ENCODE measurements at places on chromosomes 11 and 22. TPM values are rescaled to one million over a fixed set of nuclear protein-coding genes. Genes with fewer than 3 reads are reported as not detected.
A peak's percentile ranks its signal among the peaks of the same experiment; 100 is the strongest.

GRCh38 chr11:46234311-46234710 lies 43.2 kb upstream of the CREB3L1 start:
- H3K4me1 ChIP-seq = no peaks in the 10 kb centered on the region
- DNase-seq = peak; percentile 55
- H3K4me3 ChIP-seq = no peak overlapping the region
- H3K36me3 ChIP-seq = no peaks in the 10 kb centered on the region
- H3K27me3 ChIP-seq = no peaks in the 10 kb centered on the region
- H3K27ac ChIP-seq = no peak overlapping the region

The PRCP gene
- 52.5 TPM for total RNA-seq

The DDTL gene
- total RNA-seq = not detected

DNA sequence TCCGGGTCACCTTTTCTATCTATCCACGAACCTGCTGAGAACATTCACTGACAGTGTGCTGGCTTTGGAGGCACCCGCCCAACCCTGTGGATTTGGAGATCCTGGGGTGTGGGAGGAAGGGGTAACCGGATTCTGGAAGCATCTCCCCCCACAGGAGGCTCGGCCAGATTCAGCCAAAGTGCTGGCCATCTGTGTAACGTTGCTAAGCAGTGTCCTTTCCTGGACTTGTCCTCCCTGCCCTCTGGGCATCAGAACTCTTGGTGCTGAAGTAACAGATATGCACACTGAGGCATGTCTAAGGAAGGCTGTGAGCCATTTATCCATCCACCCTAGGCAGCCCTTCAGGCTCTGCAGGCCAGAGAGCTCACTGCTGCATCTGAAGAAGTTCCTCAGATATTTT lies 85.7 kb downstream of the SNX19 start:
- no peaks in the 10 kb centered on the region for H3K27me3 ChIP-seq
- H3K27ac ChIP-seq = peak overlapping the region; percentile 43
- peaks cover 37% of the 10 kb centered on the region for H3K4me1 ChIP-seq
- H3K4me3 ChIP-seq = no peak overlapping the region
- H3K36me3 ChIP-seq = no peaks in the 10 kb centered on the region

GRCh38 chr22:36755316-36755715 lies 20.6 kb downstream of the IFT27 start:
- H3K36me3 ChIP-seq = no peaks in the 10 kb centered on the region
- no peaks in the 10 kb centered on the region for H3K27me3 ChIP-seq
- no peaks in the 10 kb centered on the region for H3K4me1 ChIP-seq
- H3K4me3 ChIP-seq = no peak overlapping the region
- DNase-seq = no peak

DNA sequence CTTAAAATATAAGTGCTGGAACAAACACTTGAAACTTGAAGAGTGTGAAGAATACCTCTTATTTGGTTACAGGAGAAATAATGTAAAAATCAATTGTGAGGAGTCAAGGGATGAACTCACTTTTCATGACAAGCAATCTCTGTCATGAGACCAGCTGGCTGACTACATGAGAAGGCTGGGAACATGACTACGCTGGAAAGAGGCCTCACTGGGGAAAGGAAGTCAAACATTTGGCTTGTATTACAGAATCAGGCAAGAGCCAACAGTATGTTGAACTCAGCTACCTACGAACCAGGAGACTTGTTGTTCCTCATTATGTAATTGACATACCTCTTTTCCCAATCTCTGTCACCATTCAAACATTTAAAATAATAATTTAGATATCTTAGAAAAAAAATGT lies 14.4 kb downstream of the DCDC1 start:
- DNase-seq = no peak
- no peaks in the 10 kb centered on the region for H3K36me3 ChIP-seq
- no peaks in the 10 kb centered on the region for H3K4me1 ChIP-seq
- no peak overlapping the region for H3K4me3 ChIP-seq

DNA sequence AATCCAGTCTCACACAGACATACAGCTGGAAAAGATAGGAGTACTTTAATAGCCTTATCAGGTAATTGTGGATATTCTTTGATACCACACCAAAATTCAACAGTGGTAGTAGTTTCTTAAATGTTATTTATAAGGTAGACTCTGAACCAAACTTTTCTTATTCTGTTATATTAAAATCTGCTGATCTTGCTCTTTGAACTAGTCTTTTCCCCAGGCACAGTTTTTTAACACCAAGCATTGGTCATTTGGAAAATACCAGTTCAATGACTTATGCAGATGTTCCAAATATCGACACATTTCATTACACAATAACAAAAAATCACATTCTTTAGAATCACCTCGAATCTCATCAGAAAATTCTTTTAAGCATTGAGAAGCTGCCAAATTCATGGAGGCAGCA lies 7.6 kb downstream of the TRIM66 start:
- peaks cover 17% of the 10 kb centered on the region for H3K4me1 ChIP-seq
- H3K27ac ChIP-seq = no peak overlapping the region
- DNase-seq = no peak
- H3K36me3 ChIP-seq = no peaks in the 10 kb centered on the region

The OR10AG1 gene
- total RNA-seq = not detected

DNA sequence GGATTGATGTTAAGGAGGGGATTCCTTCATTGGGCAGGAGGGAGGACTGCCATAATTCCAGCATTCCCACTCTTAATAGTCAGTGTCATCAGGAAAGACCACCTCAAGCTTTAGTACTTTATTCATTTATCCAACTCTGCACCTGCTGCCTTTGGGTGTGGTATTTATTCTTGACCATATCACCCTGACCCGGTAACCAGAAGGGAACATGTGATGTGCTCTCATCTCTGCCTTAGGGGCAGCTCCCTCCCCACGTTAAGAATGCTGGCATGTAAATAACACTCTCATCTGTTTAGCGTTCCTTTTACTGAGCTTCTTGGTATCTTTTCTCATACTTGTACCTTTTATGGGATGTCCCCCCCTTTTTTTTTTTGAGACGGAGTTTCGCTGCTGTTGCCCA lies 7.7 kb downstream of the CAT start:
- no peak overlapping the region for H3K4me3 ChIP-seq
- H3K27me3 ChIP-seq = no peaks in the 10 kb centered on the region
- H3K36me3 ChIP-seq = peaks cover 22% of the 10 kb centered on the region
- H3K4me1 ChIP-seq = no peaks in the 10 kb centered on the region
- H3K27ac ChIP-seq = no peak overlapping the region
- no peak for DNase-seq

GRCh38 chr11:37500425-37500824 lies 902.4 kb upstream of the RAG2 start:
- no peak for DNase-seq
- H3K36me3 ChIP-seq = no peaks in the 10 kb centered on the region
- H3K27me3 ChIP-seq = no peaks in the 10 kb centered on the region
- no peak overlapping the region for H3K27ac ChIP-seq
- no peaks in the 10 kb centered on the region for H3K4me1 ChIP-seq

The CNIH2 gene
- total RNA-seq = not detected

GRCh38 chr22:48800036-48800885 lies 1027.4 kb downstream of the BRD1 start:
- no peak overlapping the region for H3K4me3 ChIP-seq
- H3K36me3 ChIP-seq = no peaks in the 10 kb centered on the region
- H3K27ac ChIP-seq = no peak overlapping the region

The DLAT gene
- 58.5 TPM for total RNA-seq

- no peaks in the 10 kb centered on the region for H3K27me3 ChIP-seq
- no peak overlapping the region for H3K27ac ChIP-seq
- peak; percentile 36 for DNase-seq
- H3K4me3 ChIP-seq = no peak overlapping the region
- H3K36me3 ChIP-seq = no peaks in the 10 kb centered on the region
These were observed 1425.1 kb downstream of the BRD1 start for GRCh38 chr22:48402591-48403031.

GRCh38 chr11:72684236-72684912 lies 10.2 kb upstream of the PDE2A start:
- H3K4me3 ChIP-seq = no peak overlapping the region
- peaks cover 37% of the 10 kb centered on the region for H3K36me3 ChIP-seq
- H3K27ac ChIP-seq = peak overlapping the region; percentile 3
- DNase-seq = peak; percentile 89
- no peaks in the 10 kb centered on the region for H3K27me3 ChIP-seq
- H3K4me1 ChIP-seq = no peaks in the 10 kb centered on the region

- DNase-seq = no peak
- H3K36me3 ChIP-seq = no peaks in the 10 kb centered on the region
- H3K27ac ChIP-seq = no peak overlapping the region
- H3K27me3 ChIP-seq = no peaks in the 10 kb centered on the region
These were observed 109.3 kb downstream of the APIP start for GRCh38 chr11:34806875-34807274.

The E2F8 gene
- 2.2 TPM for total RNA-seq

- H3K4me3 ChIP-seq = no peak overlapping the region
- H3K36me3 ChIP-seq = peaks cover 16% of the 10 kb centered on the region
These were observed 50.7 kb downstream of the TP53I11 start for GRCh38 chr11:44899959-44900358.

Data from right atrium auricular region (tissue), 2 donors.